ENCODE measurements at places on chromosomes 2 and 18.

DNA sequence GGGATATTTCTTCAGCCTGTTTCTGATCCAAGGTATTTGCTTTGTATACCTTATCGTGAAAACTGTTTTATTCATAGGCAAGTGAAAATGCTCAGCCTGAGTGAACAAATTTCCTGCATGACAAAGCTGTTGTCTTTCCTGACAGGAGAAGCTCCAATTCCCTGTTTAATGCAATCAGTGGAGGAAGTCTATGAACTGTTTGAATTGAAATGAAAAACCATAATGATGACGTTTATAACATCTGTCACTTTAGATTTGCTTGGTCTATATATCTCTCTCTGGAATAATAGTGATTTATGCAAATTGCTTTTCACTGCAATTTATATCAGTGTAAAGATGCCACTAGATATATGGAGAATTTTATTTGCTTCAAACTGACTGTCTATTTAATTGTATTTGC lies 239.4 kb upstream of the HNMT start:
- DNase-seq, result no peak

GRCh38 chr18:58761970-58762780 lies 90.9 kb downstream of the MALT1 start:
- DNase-seq, result no peak

- DNase-seq, result no peak
Measured at GRCh38 chr2:159963700-159964099, 98.7 kb downstream of the PLA2R1 start.

DNA sequence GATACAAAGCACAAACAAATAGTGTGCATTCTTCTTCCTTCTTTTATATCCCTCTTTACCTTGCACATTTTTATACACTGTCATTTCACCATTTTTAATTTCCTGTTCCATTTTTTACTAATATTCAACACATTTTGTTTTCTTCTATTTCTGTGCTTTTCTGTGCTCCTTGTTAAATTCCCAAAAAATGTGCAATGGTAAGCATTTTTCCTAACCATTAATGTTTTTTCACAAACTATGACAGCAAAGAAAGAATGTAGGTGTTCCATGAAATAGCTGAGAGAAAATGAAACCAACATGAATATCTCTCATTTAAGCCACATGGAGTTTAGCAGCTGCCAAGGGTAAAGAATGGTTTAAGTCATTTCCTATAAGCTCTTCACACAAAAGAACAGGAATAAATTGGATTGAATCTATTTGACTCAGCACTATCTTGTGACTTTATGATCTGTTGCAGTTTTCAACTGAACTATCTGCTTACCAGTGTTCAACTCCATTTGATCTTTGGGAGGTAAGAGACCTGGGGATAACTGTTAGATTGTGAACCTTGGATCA lies 145.7 kb upstream of the CDH19 start:
- DNase-seq, result no peak

GRCh38 chr18:79186649-79187048 lies 117.5 kb downstream of the ATP9B start:
- DNase-seq, result no peak

GRCh38 chr2:5982903-5983265 lies 290.7 kb downstream of the SOX11 start:
- no peak for DNase-seq

DNA sequence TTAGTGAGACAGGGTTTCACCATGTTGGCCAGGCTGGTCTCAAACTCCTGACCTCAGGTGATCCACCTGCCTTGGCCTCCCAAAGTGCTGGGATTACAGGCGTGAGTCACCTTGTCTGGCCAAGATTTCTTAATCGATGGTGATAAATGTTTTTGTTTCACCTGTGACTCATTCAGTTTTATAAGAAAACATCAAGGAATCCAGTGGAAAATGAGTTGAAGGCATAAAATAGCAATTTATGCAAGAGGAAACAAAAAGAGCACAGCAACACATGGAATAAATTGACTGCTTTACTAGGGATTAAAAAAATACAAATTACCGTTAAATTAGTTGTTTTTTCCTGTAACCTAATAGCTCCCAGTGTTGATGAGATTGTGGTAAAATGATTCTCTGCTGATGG lies 80.2 kb downstream of the CDK15 start:
- no peak for DNase-seq

DNA sequence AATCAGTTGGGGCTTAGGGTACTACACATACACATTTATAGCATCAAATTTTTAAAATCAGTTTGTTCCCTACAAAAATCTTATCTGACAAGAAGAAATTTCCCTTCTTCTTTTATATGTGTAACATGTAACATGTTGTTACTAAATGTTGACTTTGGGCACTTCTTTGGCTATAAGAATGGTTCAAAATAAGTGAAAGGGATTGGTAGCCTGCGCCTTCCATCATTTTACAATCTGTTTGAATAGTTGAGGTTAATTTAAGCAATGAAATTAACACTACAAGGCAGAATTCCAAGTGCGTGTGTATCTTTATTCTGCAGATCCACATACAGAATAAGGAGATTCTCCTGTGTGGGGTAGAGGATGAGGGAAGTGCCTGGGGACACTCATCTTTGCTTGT lies 30.2 kb upstream of the SPP2 start:
- DNase-seq, result no peak

GRCh38 chr2:62032096-62032495 lies 126.6 kb downstream of the COMMD1 start:
- DNase-seq, result no peak

DNA sequence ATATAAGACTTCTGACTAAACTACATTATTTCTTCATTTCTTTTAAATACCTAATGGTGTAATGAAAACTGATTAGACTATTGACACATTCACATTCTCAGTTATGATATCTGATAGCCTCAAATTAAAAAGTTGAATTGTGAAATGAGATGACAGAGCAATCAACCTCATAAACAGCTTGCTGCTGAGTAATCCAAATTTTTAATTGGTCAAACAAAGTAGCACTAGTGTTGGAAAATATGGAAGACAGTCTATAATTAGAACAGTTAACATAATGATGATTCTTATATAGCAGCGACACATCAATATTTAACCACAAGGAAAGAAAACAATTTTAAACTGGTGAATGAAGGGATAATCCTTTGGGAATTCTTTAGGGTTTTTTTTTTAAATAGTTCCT lies 91.9 kb upstream of the LRP1B start:
- DNase-seq, result no peak

DNA sequence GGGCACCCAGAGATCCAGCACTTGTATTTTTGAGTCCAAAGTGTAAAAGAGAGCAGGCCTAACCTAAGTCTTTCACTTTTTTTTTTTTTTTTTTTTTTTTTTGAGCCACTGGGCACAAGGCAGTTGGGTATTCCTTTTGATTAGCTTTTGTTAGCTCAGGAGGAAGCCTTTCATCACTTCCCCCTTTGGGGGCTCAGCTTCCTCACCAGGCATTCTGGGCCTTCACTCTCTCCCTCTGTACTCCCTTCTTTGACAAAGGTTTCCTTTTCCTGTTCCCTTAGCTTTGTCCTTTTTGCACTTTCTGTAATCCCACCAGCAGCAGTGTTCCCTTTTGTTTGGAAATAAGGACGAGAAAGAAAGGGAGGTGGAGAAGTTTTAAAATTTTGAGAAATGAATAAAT lies 88.2 kb downstream of the PKP4 start:
- no peak for DNase-seq

- no peak for DNase-seq
Measured at GRCh38 chr2:153536115-153536514, 57.6 kb upstream of the RPRM start.

DNA sequence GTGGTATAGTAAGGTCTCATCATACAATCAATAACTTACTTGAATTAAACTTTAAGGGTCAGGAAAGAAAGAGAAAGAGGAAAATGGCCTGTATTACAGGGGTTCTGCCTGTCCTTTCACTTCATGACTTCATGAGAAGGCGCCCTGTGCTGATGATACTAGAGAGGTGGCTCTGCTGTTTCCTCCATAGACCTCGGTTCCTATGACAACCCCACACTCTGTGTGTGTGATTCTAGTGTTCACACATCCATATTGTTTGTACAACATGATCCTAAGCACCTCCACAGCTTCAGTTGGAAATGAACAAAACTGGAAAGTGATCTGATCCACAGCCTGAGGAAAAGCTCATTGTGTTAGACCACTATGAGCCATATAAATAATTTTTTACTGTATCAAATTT lies 7.0 kb upstream of the REEP1 start:
- DNase-seq, result no peak

GRCh38 chr2:207952564-207953345 lies 72.6 kb downstream of the PLEKHM3 start:
- DNase-seq, result no peak

- DNase-seq, result no peak
Measured at GRCh38 chr2:33581872-33582271, 17.2 kb downstream of the FAM98A start.

DNA sequence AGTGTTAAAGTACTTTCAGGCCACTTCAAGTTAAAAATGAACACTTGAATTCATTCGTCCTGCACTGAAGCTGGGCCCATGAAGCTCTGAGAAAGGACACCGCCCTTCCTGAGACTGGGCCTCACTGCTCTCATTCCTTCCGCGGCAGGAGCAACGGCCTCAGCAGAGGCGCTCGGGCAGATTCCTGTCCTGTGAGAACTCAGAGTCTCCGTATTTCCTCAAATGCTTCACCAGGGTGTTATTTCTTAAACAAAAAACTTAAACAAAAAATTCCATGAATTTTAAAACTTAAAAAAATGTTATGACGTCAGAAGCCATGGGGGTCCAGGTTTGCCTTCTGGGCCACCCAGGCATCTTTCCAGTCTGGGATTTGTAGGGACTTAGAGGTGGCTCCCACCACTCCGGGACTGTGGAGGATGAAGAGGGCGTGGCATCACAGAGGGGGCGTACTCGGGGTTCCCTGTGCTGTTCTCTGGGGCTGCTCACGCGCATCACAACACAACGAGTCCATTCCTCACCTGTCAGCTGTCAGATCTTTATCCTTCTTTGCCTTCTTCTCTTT lies 115.9 kb upstream of the ASB18 start:
- DNase-seq, result no peak

- no peak for DNase-seq
Measured at GRCh38 chr2:127633556-127634065, 12.3 kb upstream of the GPR17 start.

GRCh38 chr2:83487451-83487850 lies 971.6 kb downstream of the SUCLG1 start:
- no peak for DNase-seq

DNA sequence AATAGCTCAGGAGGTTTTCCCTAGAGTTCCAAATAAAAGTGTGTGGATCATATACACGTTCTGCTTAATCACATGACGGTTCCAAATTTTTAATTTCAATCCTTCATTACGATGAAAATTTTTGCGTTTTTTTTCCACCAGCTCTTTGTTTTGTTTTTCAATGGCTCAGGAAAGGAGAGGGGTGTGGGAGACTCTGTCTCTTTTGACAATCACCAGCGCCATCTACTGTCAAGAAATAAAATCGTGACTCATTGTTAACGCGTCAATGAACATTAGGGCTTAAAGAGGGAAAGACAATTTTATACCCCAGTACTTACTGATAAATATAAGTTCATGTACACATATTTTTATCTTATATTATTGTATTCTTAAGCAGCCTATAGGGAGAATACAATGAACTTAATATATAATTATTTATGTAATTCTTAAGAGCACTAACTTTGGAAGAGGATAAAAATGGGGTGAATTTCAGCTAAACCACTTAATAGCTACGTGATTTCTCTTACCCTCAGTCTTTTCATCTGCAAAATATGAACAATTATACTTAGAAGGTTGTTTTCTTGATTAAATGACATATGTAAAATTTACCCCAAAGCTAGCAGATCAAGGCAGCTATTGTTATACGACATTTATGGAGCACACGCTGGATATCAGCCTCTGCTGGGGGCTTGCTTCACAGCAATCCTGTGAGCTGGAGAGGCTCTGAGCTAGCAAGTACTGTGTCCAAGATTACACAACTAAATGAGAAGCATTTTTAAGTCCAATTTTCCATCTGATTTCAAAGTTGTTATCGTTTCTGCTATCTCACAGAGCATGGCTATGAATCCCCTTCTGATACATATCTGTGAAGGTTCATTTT lies 47.4 kb upstream of the RMDN2 start:
- peak; percentile 74 for DNase-seq

- no peak for DNase-seq
Measured at GRCh38 chr18:9539283-9539682, 64.0 kb downstream of the RALBP1 start.

GRCh38 chr2:148756292-148756975 lies 111.9 kb downstream of the EPC2 start:
- no peak for DNase-seq

DNA sequence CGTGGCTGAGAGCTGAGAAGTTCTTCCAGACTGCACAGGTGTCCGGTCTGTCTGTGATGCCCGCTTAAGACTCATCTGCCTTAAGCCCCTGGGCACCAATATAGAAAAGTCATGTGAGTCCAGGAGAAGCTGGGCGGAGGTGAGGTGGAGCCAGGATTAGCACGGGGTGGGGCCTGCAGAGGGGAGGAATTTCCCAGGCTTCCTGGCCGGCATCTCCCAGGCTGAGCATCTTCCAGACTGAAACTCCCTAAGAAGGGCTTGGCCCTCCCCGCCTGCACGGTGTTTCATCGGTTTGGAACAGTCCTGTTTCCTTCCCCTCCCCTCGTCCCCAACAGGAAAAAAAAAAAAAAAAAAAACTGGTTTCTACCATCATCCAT lies 270.3 kb downstream of the ATAD2B start:
- no peak for DNase-seq

DNA sequence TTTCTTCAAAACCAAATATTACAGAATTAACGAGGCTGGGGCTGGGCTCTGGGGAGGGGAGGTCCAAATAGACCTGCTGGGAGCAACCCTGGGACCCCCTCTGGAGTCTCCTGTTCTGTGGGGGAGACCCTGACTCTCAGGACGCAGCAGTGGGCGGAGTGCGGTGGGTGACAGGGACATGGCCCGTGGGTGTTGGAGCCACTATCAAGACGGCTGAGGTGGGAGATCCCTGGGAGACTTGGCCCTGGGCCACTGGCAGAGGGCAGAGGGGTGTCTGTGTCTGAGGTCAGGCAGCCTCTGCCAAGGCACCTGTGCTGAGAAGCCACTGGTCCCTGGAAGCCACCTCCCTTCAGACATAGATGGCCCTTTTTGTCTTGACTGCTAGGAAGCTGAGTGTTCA lies 79.5 kb upstream of the CTDP1 start:
- no peak for DNase-seq

DNA sequence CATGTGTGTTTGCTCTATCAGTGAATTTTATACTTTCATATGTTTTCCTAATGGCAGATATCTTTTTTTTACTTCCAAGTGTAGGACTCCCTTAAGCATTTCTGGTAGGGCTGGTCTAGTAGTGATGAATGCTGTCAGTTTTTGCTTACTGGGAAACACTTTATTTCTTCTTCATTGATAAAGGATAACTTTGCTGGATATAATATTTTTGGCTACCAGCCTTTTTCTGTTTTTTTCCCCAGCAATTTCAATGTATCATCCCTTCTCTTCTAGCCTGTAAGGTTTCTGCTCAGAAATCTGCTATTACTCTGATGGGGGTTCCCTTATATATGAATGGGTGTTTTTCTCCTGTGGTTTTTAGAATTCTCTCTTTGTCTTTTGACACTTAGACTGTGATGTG lies 980.6 kb upstream of the PIK3C3 start:
- no peak for DNase-seq
